ENCODE measurements at places on chromosomes 6 and 20.

GRCh38 chr20:44026647-44027342 is 112.1 kb downstream of the TOX2 start:
- no peak for DNase-seq

GRCh38 chr20:38460040-38460623 is 12.5 kb upstream of the RALGAPB start:
- DNase-seq: no peak

- no peak for DNase-seq
Measured at GRCh38 chr6:161199850-161200249, 74.0 kb downstream of the AGPAT4 start.

DNA sequence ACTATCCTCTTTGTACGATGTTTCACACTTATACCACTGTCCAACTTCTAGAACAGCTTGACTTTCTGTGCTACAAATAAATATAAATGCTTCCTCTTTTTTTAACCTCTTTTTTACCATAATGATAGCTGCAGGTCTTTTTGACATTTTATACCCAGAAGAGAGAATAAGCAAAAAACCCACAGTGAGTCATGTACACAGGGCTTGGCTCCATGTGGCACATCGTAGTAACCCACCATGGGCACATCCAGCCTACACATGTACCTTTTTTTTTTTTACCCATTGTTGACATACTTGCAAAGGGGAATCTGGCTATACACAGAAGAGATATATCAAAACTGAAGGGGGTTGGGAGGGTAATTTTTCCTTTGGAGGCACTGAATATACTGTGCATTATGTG is 59.5 kb upstream of the RSPO3 start:
- no peak for DNase-seq

GRCh38 chr6:71268735-71269437 is 19.7 kb upstream of the OGFRL1 start:
- no peak for DNase-seq

Measured in stimulated activated CD4-positive, alpha-beta T cell treated with anti-CD3 and anti-CD28 coated beads, Interleukin-4, amount 100 ng/mL, for 1 hour (primary cell).